H54 (cell line): ENCODE measurements at places on chromosomes 13 and 19.

- DNase-seq = no peak
Measured at GRCh38 chr19:1650650-1651567, 1.5 kb downstream of the TCF3 start.

GRCh38 chr19:1097810-1098176 is 2.6 kb upstream of the POLR2E start:
- DNase-seq = no peak

DNA sequence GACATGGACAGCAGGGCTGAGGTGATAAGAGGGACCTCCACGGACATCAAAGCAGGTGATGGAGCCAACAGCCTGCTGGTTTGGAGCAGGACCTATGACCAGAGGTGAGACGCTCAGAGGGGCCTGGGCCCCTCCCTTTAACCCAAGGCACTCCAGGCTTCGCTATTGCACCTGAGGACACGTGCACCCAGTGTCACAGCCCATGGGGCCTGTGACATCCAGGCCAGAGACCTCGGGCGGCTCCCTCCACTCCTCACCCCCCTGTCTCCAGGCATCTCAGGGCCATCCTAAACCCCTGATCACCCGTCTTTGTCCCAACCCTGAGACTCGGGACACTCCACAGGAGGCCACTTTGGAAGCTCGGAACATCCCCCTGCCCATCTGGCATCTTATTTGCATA is 12.9 kb downstream of the ADGRE5 start:
- DNase-seq = no peak

- DNase-seq = no peak
Measured at GRCh38 chr13:38883783-38884182, 106.8 kb downstream of the STOML3 start.

GRCh38 chr13:98253526-98253925 is 76.5 kb upstream of the RNF113B start:
- DNase-seq = no peak

DNA sequence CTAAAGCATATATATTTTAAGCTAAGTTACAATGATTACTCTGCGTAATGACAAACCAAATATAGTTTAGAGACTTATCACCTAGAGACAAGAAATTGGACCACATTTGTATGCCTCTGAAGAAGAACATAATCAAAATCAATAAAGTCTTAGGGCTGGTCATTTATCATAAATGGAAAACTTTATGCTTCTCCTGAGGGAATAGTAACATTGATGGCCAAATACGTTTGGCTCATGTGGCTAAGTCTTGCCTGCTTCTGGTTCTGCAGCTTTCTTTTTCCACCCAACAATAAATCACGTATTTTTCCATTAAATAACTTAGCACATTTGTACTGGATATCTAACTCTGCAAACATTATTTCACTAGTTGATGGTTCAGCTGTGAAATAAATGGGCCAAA is 458.4 kb downstream of the SLITRK1 start:
- no peak for DNase-seq

GRCh38 chr13:28432816-28433560 is 61.9 kb downstream of the FLT1 start:
- no peak for DNase-seq

GRCh38 chr19:34215666-34216038 is 38.7 kb upstream of the GARRE1 start:
- DNase-seq = no peak

DNA sequence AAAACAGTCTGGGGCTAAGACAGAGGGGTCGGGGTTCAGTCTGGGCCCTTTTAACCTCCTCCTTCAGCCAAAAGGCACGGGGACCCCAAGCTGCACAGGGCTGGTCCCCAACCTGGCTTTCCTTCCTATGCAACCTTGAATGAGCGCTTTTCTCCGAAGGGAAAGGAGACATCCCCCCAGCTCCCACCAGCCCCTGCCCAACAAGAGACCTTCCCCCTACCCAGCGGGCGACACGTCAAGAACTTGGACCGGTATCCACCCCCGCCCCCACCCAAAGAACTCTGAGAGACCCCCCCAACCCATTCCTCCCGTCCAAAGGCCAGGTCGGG is 35.0 kb upstream of the NANOS3 start:
- no peak for DNase-seq

- no peak for DNase-seq
Measured at GRCh38 chr13:91882918-91883317, 484.5 kb downstream of the GPC5 start.

- no peak for DNase-seq
Measured at GRCh38 chr19:55652311-55653128, 2.3 kb upstream of the U2AF2 start.

GRCh38 chr13:100695509-100695773 is 20.8 kb upstream of the TMTC4 start:
- no peak for DNase-seq

- no peak for DNase-seq
Measured at GRCh38 chr19:3897936-3898335, 17.5 kb downstream of the ATCAY start.

- DNase-seq = no peak
Measured at GRCh38 chr13:86684402-86684801, 885.2 kb upstream of the SLITRK6 start.

- no peak for DNase-seq
Measured at GRCh38 chr13:23789576-23790346, 99.4 kb downstream of the MIPEP start.

GRCh38 chr19:44207126-44207803 is 5.1 kb upstream of the ZNF227 start:
- DNase-seq = peak; percentile 77

GRCh38 chr19:1349211-1349610 is 34.5 kb upstream of the NDUFS7 start:
- DNase-seq = no peak

DNA sequence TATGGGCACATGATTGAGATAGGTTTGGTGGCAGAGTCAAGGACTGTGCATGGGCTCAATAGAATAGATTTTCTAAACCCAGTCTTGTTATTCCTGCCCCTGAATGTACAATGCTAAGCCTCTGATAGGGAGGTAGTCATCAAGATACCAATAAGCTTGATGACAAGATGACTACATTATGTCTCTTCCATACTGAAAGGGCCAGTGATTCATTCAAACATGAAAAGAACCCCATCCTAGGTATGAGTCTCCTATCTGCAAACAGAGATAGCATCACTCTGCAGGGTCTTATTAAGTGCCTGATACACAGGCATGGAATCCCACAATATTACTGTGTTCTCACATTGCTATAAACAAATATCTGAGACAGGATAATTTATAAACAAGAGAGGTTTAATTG is 40.3 kb upstream of the UFM1 start:
- no peak for DNase-seq

GRCh38 chr13:97505017-97505416 is 71.0 kb downstream of the RAP2A start:
- DNase-seq = no peak

DNA sequence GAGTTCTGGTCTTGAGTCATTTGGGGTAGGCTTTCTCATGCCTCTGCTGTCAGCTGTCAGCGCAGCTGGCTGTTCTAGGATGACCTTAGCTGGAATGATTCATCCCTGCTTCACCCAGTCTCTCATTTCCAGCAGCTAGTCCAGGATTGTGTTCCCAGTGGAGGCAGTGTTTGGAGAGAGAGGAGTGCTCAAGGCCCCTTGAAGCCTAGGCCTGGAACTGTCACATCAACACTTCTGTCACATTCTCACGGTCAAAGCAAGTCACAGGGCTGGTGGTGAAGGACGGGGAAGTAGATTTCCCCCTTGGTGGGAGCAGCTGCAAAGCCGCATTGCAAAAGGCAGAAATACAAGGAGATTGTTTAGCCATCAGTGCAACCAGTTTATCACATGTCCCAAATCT is 15.2 kb downstream of the TPT1 start:
- DNase-seq = peak; percentile 42

DNA sequence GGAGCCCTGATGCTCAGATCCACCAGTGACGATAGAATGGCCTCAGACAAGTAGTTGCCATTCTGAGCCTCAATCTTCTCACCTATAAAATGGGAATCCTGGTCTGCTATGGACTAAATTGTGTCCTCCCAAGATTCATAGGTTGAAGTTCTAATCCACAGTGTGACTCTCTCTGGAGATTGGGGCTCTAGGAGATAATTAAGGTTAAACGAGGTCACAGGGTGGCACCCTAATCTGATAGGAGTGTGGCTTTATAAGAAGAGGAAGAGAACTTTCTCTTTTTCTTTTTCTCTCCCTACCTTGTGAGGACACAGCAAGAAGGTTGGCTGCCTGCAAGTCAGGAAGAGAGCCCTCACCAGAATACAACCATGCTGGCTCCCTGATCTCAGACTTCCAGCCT is 214.1 kb downstream of the KATNAL1 start:
- DNase-seq = no peak

DNA sequence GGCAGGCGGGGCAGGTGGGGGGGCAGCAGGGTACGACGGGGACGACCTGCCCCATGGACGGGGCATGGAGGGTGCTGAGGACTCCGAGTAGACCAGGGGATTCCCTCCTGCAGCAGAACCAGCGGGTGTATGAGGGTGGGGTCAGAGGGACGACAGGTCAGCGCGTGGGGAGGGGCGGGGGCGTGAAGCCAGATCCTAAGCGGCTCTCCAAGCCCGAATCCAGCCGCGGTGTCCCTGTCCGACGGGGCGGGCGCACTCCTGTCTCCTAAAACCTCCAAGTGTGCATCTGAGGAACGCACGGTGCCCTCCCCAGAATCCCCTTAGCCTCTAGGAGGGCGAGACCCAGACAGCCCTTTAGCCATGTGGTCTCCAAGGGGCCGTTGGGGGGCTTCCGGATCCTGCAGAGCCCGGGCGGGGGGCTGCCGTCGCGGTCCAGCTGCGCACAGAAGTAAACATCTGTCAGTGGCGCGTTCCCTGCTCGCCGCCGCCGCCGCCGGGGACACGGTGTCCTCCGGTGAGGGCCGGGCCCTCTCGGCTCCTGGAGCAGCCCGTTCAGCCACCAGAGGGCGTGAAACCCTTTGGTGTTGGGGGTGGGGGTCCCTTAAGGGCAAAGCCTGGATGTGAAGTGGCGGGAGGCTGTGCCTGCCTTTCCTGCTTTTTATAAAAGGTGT is 730 bp downstream of the NRTN start:
- DNase-seq = peak; percentile 60

GRCh38 chr13:101945435-101945834 is 456.4 kb downstream of the FGF14 start:
- no peak for DNase-seq

GRCh38 chr19:29107831-29108230 is 105.1 kb downstream of the UQCRFS1 start:
- no peak for DNase-seq

- DNase-seq = no peak
Measured at GRCh38 chr13:74449811-74450524, 315.8 kb upstream of the KLF12 start.

- no peak for DNase-seq
Measured at GRCh38 chr13:26786651-26787295, 26.2 kb upstream of the GPR12 start.

DNA sequence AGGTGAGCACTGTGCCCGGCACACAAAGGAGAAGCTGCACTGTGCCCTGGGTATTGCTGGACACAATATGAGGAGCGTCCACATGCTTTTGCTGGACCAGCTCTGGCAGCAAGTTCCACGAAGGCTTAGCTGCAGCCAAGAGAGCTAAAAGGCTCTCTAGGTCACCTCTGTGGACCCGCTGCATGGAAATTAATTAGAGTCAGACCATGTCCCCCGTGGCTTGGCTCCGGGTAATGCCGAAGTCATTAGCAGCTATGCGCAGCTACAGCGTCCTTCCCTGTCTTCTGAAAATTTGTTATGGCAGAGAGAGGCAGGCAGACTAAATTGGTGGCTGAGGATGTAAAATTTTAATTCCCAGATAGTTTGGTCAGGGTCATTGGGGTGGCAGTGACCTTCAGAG is 271.5 kb downstream of the SLC7A1 start:
- DNase-seq = no peak

DNA sequence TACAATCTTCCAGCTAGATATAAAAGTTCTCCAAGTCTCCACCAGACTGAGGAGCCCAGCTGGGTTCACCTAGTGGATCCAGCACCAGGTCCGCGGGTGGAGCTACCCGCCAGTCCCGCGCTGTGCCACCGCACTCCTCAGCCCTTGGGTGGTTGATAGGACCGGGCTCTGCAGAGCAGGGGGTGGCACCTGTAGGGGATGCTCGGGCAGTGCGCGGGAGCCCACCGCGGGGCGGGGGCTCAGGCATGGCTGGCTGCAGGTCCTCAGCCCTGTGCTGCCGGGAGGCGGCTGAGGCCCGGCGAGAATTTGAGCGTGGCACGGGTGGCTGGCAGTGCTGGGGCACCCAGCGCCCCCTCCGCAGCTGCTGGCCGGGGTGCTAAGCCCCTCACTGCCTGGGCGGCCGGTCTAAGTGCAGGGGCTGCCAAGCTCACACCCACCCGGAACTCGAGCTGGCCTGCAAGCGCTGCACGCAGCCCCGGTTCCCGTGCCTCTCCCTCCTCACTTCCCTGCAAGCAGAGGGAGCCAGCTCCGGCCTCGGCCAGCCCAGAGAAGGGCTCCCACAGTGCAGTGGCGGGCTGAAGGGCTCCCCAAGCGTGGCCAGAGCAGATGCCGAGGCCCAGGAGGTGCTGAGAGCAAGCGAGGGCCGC is 542.8 kb upstream of the PCDH9 start:
- DNase-seq = no peak

GRCh38 chr13:31846961-31847752 is 107.8 kb downstream of the RXFP2 start:
- DNase-seq = no peak

DNA sequence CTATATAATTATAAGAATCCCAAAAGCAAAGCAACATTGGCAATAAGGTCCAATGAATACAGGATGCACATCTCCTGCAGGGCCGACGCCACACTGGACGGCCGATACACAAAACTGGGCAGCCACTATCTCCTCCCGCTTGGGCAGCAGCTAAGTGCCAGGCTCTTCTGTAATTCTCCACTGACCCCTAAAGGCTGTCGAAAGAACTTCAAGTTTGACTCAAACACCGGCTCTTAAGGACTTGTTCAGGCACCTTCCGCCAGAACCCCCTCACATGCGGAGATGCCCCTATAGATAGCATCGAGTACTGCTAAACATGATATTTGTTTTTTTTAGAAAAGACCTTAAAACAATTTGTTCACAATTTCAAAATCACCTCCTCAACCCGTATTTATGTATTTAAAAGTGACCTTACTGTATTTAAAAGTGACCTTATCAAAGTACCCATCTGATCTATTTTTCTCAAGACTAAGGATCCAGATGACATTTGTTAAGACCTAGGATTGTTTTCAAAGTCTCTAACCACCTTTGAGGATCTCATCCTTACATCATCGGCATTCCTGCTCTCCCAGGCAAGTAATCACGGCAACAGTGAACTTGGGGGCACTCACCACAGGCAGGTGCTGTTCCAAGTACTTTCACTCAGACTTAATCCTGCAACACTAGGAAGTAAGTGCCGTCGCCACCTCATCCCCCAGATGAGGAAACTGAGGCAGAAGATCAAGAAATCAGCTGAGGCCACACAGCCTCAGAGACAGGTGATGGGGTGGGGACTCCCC is 77.8 kb downstream of the TUBGCP3 start:
- DNase-seq = peak; percentile 69

- no peak for DNase-seq
Measured at GRCh38 chr19:7757358-7757757, 5.7 kb upstream of the CLEC4M start.

GRCh38 chr13:71924931-71925330 is 57.9 kb upstream of the DACH1 start:
- DNase-seq = no peak
